ENCODE measurements at places on chromosomes 16 and 17.

GRCh38 chr16:13060932-13061331 is 159.5 kb downstream of the SHISA9 start:
- no peak for DNase-seq

DNA sequence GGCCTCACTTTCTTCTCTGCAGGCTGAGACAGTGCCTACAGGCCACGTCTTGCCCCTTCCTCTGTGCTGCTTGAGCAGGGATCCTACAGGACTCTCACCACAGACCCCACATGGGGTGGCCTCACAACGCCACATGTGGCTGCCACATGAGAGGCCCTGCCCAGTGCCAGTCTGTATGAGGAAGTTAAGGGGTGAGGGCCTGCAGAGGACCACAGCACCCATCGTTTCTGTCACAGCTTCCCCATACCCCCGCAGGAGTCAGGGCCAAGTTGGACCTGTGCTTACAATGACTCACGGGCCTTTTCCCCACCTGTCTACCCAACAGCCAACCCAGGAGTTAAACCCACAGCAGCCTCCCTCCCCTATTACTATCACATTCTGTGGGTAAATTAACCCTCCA is 2.9 kb upstream of the GSDMB start:
- DNase-seq = peak; percentile 55

DNA sequence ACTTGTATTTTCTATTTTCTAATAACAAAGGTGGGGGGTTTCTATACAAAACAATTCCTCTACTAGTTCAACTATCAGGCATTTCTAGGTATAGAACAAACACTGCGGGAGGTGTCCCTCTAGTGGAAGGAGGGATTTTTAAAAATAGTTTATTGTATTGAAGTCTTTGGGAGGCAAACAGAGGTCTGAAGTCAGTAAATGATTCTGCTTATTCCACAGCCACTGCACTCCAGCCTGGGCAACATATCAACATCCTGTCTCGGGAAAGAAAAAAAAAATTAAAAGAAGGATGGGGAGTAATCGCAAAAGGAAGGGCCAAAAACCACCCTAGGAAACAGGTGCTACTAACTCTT is 648 bp upstream of the ERCC4 start:
- no peak for DNase-seq

- no peak for DNase-seq
These were observed 18.7 kb downstream of the RHOT1 start for GRCh38 chr17:32161029-32161428.

- DNase-seq = peak; percentile 56
These were observed 390 bp upstream of the UNC13D start for GRCh38 chr17:75844530-75845057.

DNA sequence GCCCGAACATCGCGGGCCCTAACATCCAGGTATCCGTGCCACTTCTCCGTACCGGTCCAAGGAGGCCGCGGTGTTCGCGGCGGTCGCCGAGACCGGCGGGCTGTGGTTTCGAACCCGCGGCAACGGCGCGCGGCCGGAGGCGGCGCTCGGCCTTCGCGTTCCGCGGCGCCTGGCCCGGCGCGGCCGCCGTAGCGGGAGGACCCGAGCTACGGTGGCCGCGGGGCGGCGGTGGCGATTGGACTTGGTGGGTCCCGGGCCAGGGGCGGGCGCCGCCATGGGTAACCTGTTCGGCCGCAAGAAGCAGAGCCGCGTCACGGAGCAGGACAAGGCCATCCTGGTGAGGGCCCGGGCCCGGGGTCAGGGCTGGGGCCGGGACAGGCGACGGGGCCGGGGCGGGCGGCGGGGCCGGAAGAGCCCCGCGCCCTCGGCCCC is at the start of gene CHMP6:
Gene CHMP6, plus strand, starts transcription at position 197 of the 432 bp plus-strand sequence. Its CDS starts 78 bp downstream, at position 275.
- peak; percentile 73 for DNase-seq

- no peak for DNase-seq
These were observed 7.4 kb downstream of the XYLT1 start for GRCh38 chr16:17463335-17463734.

- DNase-seq = no peak
These were observed 47.9 kb downstream of the SNX20 start for GRCh38 chr16:50632927-50633800.

DNA sequence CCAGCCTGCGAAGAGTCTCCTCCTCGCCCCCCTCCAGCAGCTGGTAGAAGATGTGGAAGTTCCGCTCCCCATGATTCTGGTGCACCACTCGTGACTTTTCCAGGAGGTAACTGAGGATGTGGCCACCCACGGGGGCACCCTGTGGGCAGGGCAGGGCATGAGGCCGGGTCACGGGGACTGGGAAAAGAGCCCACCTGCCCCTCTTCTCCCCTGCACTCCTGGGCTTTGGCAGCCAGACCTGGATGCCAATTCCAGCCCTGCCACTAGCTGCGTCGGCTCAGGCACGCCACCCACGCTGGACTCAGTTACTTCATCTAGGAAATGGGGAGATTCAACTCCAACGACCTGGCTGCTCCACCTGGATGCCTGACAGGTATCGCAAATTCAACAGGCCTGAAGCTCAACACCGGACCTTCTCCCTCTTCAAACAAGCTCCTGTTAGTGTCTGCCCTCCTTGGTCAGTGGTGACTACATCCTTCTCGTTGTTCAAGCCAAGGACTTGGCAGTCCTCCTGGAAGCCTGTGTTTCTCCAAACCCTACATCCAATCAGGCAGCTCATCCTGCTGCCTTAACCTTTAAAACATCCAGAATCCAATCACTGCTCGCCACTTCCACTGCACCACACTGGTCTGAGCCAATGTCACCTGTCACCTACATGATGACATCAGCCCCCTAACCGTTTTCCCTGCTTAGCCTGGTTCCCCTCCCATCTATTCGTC is 11.6 kb downstream of the MYO1C start:
- no peak for DNase-seq

- no peak for DNase-seq
These were observed 1.1 kb downstream of the MAPK3 start for GRCh38 chr16:30121741-30122571.

- no peak for DNase-seq
These were observed 26.2 kb downstream of the PRDM7 start for GRCh38 chr16:90050969-90051368.

GRCh38 chr17:81110488-81111040 is 54.7 kb upstream of the PVALEF start:
- no peak for DNase-seq

GRCh38 chr17:7311110-7311705 is 3.8 kb downstream of the EIF5A start:
- DNase-seq = no peak

- DNase-seq = no peak
These were observed 1.2 kb upstream of the SEPTIN1 start for GRCh38 chr16:30383521-30383920.

- no peak for DNase-seq
These were observed 57.6 kb upstream of the FA2H start for GRCh38 chr16:74832228-74832627.

DNA sequence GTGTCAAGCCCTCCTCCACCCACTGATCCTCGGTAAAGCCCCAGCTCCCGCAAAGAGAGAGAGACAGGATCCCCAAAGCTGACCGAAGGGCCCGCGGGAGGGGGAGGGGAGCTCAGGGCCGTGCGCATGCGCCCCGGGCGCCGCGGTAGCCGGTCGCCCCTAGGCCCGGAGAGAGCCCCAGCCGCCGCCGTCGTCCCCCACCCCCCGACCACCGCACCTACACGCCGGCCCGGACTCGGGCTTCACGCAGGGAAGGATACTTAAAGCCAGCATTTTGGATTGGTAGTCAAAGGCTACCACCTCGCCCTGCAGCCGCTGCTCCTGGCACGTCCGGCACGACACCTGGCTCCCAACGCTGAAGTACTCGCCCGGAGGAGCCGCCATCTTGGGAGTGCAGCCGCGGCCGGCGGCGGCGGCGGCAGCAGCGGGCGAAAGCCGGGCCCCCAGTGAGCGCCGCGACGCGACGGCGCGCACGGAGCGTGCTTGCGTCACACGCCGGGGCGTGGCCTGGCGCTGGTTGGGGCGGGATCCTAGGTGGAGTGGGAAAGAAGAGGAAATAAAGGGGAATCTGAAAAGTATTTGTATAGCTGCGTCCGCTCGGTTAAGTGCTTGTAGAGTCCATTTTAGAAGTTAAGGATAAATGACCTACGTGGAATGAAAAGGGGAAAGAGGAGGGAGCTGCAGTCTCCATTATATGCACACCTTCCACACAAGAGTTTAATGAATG is at the start of gene LSM12:
Gene LSM12, minus strand, starts transcription at position 468 of the 727 bp plus-strand sequence. Its CDS starts 84 bp downstream, at position 384.
- peak; percentile 94 for DNase-seq

DNA sequence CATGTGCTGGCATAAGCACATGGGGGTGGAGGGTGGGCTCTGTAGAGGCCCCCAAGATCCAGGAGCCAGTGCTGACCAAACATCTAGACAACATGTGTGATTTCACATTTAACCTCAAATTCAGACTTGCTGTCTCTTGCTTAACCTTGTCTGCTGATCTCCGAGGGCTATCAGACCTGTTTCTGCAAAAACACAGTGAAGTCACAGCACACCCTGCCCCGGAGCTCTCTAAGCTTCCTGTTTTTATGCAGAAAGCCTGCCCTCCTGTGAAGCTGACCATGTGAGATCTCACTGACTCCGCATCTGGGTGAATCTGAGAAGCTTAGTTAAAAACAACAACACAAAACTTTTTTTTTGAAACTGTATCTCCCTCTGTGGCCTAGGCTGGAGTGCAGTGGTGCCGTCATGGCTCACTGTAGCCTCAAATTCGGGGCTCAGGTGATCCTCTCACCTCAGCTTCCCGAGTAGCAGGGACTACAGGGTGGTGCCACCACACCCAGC is 6.6 kb upstream of the DPEP2 start:
- peak; percentile 55 for DNase-seq

DNA sequence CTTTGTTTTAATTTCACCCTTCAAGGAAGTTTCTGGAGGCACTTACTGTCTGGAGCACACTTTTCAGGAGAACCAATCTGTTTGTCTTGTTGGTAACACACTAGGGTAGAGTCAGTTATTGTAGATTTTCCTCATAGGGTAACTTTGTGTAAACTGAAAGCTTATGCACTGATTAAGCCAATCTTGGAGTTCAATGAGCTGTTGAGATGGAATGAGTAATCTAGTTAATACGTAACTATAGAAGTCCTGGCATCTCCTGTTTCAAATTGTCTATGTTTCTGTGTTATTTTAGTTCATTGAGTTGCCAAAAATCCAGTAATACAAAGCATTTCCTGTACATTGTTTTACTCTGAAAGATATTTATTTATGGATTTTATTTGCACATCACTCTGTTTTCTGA is 111.6 kb upstream of the HAS3 start:
- DNase-seq = no peak

DNA sequence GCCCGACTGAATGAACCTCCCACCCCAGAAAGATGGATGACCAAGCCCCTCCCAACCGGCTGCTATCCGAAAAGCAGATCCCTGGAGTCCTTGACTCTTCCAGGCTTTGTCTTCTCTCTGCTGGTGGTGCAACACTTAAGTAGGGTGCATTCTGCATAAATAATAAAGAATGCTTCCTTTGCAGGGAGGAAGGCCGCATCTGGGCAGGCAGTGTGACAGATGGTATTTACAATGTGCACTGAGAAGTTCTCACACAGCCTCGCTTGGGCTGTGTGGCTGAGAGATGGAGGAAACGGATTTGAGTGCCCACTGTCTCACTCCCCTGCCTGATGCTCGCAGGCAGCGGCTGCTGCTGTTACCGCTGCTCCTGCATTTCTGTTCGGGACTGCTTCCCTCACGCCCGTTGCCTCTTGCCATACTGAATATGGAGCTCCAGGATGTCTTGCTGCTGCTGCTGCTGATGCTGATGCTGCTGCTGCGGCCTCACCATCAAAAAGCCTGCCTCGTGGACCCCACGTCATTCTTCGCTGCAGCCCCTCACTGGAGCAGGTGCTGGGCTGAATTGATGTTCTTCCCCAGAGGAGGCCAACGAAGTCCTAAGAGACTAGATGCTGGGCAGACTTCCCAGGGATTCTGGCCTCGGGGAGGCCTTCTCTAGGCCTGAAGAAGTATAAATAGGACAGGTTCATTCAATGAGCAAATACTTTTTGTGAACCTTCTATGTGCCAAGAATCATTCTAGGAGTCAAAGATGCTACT is 7.1 kb upstream of the RHBDL3 start:
- no peak for DNase-seq

GRCh38 chr16:80459331-80459777 is 81.4 kb upstream of the DYNLRB2 start:
- DNase-seq = no peak

DNA sequence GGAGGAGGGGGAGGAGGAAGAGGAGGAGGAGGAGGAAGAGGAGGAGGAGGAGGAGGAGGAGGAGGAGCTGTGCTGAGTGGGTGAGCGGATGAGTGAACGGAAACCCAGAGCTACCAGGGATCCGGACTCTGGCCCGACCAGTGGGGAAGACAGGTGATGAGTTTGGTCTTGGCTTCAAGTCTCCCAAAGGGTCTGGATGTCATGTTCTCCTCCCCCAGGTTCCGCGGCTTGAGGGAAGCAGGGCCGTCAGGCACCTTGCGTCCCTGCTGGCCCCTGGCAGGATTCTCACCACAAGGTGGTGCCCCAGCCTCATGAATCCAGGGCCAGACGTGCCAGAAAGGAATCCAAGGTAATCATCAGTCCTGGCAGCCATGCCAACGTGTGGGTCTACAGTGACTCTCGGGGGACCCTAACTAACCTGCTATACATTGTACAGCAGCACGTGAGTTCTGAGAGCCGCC is 13.5 kb upstream of the ABAT start:
- peak; percentile 76 for DNase-seq

DNA sequence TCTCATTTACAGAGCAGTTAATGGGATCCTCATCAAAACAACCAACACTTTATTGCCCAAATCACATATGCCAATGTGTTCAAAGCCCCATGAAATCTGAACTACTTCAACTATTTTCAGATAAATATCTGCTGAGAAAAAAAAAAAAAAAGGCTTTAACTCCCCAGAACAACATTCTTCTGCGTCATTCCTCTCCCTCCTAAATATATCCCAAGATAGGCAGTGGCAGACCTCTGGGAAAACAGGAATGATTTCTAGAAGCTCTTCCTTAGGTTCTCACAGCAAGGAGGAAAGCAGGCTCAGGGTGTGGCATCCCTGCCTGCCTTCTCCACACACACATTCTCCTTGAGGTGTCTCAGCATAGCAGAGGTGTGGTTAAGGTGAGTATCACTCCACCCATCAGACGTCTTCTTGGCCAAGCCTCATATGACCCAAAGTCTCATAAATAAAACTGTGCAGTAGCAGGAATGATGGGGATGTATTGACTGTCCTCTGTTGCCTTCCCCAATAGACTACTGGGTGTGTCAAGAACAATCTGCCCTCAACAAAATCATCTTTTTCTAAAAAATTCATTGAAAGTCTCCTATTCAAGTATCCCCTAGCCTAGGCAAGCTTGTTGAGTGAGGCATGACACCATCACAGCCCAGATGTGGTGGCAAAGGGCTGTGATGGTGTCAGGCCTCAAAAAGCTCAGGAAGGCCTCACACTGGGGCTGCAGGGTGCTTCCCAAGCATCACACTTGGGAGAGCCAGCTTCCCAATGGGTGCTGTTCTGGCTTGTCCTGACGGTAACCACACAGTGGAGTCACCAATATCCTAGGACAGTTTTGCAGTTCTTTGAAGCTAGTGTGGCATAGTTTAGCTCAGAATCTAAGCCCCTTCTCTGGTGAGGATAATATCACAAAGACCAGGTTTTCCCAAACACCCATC is 135.4 kb upstream of the SOX9 start:
- no peak for DNase-seq

GRCh38 chr16:24114876-24115275 is 141.3 kb upstream of the CACNG3 start:
- no peak for DNase-seq

- peak; percentile 77 for DNase-seq
These were observed 28.8 kb downstream of the NGFR start for GRCh38 chr17:49523706-49524472.

GRCh38 chr16:73149334-73149733 is 101.4 kb upstream of the ZFHX3 start:
- no peak for DNase-seq
